ENCODE measurements at places on chromosomes 6 and 20.

DNA sequence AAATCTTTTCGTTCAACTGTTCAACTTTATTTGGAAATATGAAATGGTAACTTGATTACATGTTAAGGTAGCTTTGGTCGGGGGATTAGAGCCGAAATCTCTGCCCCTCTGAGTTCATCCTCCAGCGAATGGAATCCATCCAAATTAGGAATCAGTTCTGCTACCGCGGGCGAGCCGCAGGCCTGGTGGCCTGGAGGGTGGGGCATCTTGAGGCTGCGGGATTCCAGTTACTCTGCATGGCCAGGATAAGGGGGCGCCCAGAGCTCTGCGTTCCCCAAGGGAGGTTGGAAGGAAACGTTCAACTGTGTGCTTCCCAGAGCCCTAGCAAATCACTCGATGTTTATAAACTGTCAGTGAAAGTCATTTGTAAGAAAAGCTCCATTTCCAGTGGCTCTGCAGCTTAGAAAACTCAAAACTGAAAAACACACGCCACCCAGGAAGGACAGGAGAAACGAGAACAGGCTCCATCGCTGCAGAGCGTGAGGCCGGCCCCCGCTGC is 262.2 kb downstream of the TAF4 start:
- no peak for DNase-seq

DNA sequence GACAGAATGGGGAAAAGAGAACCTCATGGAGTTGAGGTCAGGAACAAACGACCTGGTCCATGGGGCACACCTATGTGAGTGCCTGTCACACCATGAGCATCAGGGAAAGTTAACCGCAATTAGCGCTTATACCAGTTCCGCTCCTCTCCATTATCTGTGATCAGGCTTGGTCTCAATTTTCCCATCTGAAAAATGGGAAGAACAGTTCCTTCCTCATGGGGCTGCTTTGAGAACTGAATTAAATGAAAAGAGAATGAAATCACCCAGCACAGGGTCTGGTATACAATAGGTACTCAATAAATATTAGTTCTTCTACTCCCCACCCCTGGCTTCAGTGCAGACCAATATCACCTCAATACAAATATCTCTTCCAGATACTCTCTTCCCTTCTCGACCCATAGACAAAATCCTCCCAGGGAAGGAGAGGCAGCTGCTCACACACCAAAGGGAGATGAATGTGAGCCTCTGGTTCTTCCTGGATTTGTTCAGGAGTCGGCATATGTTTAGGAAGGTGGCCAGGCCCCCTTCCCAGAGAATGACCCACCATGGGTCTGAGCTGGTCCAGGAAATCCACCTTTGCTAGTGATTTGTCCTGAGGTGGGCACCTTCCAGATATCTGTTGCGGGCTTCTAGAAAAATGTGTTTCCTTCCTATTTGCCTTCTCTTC is 2.4 kb upstream of the PTGIS start:
- no peak for DNase-seq

DNA sequence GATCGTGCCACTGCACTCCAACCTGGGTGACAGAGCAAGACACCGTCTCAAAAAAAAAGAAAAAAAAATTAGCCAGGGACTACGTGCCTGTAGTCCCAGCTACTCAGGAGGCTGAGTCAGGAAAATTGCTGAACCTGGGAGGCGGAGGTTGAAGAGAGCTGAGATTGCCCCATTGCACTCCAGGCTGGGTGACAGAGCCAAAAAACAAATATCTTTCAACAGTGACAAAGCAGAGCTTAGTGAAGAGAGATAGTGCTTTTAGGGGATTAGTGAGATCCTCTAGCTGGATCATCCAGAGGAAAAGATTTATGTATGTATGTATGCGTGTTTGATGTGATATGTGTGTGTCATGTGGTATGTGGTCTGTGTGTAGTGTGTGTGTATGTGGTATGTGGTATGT is 56.6 kb downstream of the IL22RA2 start:
- no peak for DNase-seq

- no peak for DNase-seq
Observed at GRCh38 chr6:42627674-42628073, 63.8 kb downstream of the UBR2 start.

DNA sequence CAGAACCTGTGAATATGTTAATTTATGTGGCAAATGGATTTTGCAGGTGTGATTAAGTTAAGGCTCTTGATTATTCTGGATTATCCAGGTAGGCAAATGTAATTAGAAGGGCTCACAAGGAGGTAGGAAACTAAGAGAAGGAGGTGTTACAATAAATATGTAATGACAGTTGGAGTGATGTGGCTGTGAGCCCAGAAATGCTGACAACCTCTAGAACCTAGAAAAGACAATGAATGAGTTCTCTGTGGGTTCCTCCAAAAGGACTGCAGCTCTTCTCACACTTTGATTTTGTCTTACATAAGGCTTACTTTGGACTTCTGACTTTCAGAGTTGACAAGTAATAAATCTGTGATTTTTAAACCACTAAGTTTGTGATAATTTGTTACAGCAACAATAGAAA is 406.6 kb upstream of the EPHA7 start:
- DNase-seq, result no peak

- no peak for DNase-seq
Observed at GRCh38 chr6:92292067-92292466, 1127.3 kb downstream of the EPHA7 start.

GRCh38 chr6:94099072-94099471 is 679.7 kb upstream of the EPHA7 start:
- DNase-seq, result no peak
